Activated T-helper 1 cell treated with anti-CD3 and anti-CD28 coated beads, Interleukin-2, amount 50 U/mL, for 16 hours (primary cell): ENCODE measurements at places on chromosomes 5 and 9.

GRCh38 chr5:149915392-149916260, 29.0 kb downstream of the PDE6A start:
- DNase-seq = no peak

GRCh38 chr9:109115931-109116526, 3.7 kb downstream of the TMEM245 start:
- no peak for DNase-seq

DNA sequence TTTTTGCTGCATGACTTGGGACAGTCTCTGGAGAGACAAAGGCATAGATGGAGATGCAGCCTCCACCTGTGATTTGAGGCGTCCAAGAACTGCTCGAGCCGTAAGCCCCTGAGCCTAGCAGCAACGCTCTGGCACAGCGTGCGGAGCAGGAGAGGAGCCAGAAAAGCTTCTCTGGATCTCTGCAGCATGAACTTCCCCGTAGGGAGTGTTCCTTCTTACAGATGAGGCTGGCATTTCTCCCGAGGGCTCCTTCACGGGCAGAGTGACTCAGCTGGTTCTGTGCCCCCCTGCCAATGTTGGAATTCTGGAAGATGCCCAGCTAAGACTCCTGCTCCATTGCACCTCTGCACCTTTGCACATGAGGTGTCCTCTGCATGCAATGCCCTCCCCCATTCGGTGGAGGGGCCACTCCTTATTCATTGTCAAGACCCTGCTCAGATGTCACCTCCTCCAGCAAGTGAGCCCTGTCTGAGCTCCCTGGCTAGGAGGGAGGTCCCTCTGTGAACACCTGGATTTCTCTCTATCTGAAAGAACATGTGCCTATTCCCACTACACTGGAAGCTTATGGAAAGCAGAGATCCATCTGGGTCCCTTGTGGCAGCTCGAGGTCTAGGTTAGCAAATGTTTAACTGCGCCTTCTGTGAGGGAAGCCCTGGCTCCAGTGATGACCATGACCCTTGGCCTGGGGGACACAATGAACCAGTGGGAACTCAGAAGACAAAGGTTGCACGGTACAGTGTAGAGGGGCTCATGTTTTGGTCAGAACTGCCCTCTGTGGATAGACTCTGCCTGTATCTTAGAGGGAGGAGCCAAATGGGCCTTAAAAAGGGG, 39.6 kb downstream of the SH3PXD2B start:
- no peak for DNase-seq

GRCh38 chr5:69432412-69433206, 17.7 kb downstream of the MARVELD2 start:
- no peak for DNase-seq

- no peak for DNase-seq
Measured at GRCh38 chr5:159091065-159091464, 8.7 kb downstream of the EBF1 start.

- DNase-seq = no peak
Measured at GRCh38 chr5:87020099-87020934, 247.4 kb upstream of the RASA1 start.

- DNase-seq = no peak
Measured at GRCh38 chr5:82405161-82405560, 127.0 kb upstream of the RPS23 start.

DNA sequence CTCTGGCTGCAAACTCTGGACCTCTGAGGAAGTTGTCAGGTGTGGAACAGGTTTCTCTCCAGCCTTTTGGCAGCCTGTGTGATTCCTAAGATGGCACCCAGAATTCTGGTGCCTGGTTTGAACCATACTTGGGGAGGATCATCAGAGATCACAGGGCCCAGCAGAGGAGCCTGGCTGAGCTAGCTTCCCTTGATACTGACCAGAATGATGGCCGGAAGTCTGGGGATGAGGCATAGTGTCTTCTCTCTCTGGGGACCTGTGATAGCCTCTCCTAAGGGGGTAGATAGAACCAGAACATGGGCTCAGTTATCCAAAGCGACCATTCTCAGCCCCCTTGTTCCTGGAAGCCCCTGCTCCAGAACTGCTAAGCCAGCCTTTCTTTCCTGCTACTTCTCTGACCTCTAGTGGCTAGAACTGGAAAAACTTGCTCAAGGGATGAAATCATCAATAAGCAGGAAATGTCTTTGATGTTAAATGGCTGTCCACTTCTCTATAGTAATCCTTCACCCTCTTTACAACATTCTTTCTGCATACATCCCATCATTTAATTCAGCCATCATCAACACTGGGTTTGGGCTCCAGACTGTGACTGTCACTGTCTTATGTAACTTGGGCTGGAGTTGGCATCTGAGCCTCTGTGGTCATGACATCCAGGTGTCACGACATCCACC, 55.1 kb downstream of the C9orf152 start:
- no peak for DNase-seq

DNA sequence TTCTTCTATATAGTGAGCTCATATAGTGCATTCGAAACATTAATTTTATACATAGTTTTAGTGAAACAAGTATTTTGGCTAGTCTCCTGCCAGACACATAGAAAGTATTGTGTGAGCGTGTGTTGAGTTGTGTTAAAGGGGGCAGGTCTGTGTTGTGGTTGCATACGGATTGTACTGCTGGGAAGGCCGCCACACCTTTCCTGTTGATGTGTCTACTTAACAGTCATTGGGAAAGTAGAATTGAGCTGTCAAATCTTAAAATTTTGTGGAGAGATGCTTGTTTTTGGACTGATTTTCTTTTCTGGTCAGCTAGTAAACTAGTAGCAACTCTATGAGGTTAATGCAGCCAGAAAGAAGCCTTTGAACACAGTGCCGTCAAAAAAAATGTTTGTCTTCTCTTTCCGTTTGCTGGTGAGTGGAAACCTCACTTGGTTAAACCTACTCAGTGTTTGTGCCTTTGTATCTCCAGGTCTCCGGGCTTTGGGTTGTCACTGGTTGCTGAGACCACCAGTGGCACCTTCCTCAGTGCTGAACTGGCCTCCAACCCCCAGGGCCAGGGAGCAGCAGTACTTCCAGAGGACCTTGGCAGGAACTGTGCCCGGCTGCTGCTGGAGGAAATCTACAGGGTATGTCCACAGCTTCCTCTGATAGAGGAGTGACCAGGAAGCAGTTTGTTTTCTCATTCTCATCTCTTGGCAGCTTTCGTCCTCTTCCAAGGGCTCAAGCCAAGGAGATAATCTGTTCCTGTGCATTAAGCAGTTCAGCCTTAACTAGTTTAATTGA, 51.5 kb downstream of the RCL1 start:
- DNase-seq = no peak

GRCh38 chr9:128225770-128226411, 22.7 kb downstream of the DNM1 start:
- DNase-seq = no peak

- no peak for DNase-seq
Measured at GRCh38 chr9:36187414-36187813, 3.3 kb upstream of the CLTA start.

DNA sequence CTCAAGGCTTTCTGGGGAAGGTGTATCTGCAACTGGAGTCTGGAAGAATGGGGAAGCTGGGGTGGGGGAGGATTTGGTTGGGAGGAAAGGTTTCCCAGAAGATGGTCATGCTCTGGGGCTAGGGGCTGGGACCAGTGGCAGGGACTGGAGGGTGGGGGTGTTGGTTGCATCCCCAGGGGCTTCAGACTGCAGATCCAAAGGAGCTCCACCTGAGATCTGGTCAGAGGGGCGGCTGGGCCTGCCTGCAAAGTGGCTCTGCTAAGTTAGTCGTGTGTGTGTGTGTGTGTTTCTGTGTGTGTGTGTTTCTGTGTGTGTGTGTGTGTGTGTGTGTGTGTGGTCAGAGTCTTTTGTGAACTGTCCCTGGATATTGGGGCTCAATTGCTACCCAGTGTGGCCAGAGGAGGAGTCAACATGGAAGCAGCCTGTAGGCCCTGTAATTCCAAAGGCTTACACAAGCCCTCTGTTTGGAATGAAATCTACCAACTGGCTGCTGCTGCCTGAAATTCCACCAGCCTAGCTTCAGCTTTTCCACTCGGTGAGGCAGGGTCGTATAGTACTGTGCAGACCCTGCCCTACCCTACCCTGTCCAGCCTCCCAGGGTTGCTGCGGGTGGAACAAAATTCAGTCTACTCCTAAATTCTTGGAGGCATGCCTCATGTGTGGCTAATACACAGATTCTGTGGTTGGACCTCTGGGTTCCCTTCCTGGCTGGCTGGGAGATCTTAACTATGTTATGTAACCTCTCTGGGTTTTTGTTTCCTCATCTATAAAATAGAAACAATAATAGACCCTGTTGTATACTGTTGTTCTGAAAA, 12.5 kb upstream of the SYNPO start:
- no peak for DNase-seq

DNA sequence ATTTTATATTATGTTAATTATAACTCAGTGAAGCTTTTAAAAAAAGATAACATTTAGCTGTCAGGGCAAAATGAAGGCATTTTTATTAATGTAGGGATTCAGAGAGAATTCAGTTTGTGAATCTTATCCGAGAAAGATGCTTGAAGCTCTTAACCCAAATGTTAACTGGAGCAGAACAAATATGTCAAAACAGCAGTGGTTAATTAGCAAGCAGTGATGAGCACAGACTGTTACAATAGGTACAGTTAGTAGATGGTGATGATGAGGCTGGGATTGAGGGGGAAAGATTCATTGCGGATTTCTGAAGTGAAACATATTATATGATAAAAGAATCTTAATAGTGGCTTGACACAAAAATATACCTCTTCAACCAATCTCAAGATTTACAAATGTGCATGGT, 356.7 kb downstream of the DIRAS2 start:
- DNase-seq = no peak

GRCh38 chr5:73928476-73929070, 302.6 kb downstream of the ARHGEF28 start:
- no peak for DNase-seq

DNA sequence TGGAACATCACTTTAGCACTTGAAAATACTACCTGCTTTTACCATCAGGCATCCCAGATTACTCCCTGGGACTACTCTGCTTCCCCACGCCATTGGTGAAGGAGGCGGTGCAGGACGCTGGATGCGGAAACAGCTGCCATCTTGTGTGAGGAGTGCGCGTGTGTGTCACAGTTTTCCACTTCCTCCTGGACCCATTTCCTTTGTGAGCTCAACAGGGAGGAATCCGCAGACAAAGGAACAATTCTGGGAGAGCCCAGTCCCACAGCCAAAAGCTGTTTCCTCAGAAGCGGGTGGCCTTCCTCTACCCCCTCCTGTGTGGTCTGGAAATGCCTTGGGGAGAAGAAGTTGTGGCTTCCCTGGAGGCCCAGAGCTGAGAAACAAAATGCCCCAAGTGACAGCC, 16.8 kb downstream of the AFAP1L1 start:
- no peak for DNase-seq
